ENCODE measurements at places on chromosomes 11 and 22.

- no peaks in the 10 kb centered on the region for H3K36me3 ChIP-seq
- no peak overlapping the region for H3K4me3 ChIP-seq
- peak; percentile 35 for DNase-seq
- no peak overlapping the region for H3K27ac ChIP-seq
Observed at GRCh38 chr11:72589802-72590761, 84.1 kb downstream of the PDE2A start.

DNA sequence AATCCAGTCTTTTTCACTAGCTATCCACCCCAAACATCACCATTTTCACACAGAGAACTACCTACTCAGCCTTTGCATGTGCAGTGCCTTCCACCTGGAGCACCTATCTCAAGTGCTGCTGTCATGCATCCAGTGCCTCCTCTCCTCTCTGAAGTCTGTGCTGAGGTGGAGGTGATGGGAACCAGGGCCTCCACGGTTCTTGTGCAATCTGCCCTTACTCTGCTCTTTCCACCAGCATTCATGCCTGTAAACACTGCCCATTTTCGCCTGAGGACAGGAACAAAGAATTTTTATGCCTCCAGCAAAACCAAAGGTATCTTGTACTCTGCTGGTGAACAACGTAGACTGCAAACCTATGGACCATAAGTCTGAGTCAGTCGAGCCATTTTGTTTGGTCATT, 27.0 kb downstream of the PITPNB start:
- H3K27me3 ChIP-seq = no peaks in the 10 kb centered on the region
- peaks cover 26% of the 10 kb centered on the region for H3K36me3 ChIP-seq
- peaks cover 26% of the 10 kb centered on the region for H3K4me1 ChIP-seq
- DNase-seq = no peak

GRCh38 chr11:8719211-8719649, 36.6 kb downstream of the RPL27A start:
- H3K36me3 ChIP-seq = no peaks in the 10 kb centered on the region
- H3K27me3 ChIP-seq = no peaks in the 10 kb centered on the region
- no peak overlapping the region for H3K4me3 ChIP-seq
- H3K27ac ChIP-seq = peak overlapping the region; percentile 85
- DNase-seq = peak; percentile 65

- peaks cover 3% of the 10 kb centered on the region for H3K4me1 ChIP-seq
- no peaks in the 10 kb centered on the region for H3K27me3 ChIP-seq
- H3K4me3 ChIP-seq = no peak overlapping the region
- H3K27ac ChIP-seq = no peak overlapping the region
Observed at GRCh38 chr11:110762590-110762989, 50.4 kb upstream of the ARHGAP20 start.

- peaks cover 15% of the 10 kb centered on the region for H3K4me1 ChIP-seq
- H3K4me3 ChIP-seq = no peak overlapping the region
- H3K36me3 ChIP-seq = no peaks in the 10 kb centered on the region
- no peak for DNase-seq
- no peak overlapping the region for H3K27ac ChIP-seq
Observed at GRCh38 chr11:123085497-123085896, 23.6 kb upstream of the HSPA8 start.

DNA sequence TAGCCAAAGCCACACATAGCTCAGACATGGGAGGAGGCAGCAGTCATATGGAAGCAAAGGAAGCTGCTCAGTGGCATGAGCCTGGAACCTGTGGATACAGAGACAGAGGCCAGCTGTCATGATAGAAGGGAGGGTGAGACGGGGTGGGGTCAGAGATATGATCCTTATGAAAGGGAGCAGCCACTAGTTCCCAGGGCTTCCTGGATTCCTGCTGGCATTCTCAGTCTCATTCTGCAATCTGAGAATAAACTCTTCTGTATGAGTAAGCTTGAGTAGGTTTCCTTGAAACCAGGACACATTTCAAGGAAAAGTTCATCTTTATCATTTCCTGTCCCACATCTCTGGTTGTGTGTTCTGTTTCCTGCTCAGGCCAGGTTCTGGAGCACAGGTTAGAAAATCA, 220.2 kb upstream of the SNX19 start:
- no peak overlapping the region for H3K27ac ChIP-seq
- H3K4me3 ChIP-seq = no peak overlapping the region
- DNase-seq = no peak
- no peaks in the 10 kb centered on the region for H3K4me1 ChIP-seq
- H3K36me3 ChIP-seq = no peaks in the 10 kb centered on the region
- no peaks in the 10 kb centered on the region for H3K27me3 ChIP-seq

GRCh38 chr11:108817976-108818375, 153.1 kb downstream of the DDX10 start:
- DNase-seq = no peak
- H3K4me3 ChIP-seq = no peak overlapping the region
- H3K27me3 ChIP-seq = no peaks in the 10 kb centered on the region
- H3K4me1 ChIP-seq = no peaks in the 10 kb centered on the region

All from endothelial cell of umbilical vein (primary cell).